ENCODE measurements at places on chromosomes 1 and 21. TPM values are rescaled to one million over a fixed set of nuclear protein-coding genes. Genes with fewer than 3 reads are reported as not detected.
A peak's percentile ranks its signal among the peaks of the same experiment; 100 is the strongest.

GRCh38 chr21:28624626-28625025, 368.1 kb downstream of the LTN1 start:
- DNase-seq, result no peak

DNA sequence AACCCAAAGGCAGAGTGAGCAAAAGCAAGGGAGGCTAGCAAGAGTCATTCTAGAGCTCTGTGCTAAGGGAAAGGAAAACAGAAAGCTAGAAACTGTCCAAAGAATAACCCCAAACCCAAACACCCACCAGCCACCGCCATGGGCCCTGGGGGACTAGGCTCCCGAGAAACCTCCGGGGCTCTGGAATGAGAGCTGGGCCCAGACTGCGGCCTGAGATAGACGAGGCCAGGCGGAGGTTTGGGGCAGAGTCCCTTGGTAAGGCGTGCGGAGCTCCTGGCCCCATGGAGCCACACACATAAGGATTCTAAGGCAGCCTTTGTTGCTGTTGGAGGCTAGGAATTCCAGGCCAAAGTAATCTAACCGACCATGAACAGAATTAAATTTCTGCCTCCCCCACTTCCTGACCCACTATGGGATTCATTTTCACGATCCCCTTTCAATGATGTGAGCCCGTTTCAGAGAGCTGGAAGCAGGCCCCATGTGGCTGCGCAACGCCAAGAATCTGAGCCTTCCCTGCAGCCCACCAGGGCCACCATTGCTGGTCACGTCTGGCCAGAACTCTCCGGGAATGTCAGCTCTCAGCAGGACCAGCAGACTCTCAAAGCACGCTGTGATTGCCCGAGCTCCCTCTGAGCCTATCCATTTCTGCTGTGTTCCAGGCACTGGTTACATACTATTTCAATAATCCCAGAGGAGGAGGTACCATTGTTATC, 145.0 kb downstream of the TRABD2B start:
- DNase-seq, result no peak

- DNase-seq, result no peak
These were observed 54.0 kb downstream of the CLIC6 start for GRCh38 chr21:34722684-34723300.

DNA sequence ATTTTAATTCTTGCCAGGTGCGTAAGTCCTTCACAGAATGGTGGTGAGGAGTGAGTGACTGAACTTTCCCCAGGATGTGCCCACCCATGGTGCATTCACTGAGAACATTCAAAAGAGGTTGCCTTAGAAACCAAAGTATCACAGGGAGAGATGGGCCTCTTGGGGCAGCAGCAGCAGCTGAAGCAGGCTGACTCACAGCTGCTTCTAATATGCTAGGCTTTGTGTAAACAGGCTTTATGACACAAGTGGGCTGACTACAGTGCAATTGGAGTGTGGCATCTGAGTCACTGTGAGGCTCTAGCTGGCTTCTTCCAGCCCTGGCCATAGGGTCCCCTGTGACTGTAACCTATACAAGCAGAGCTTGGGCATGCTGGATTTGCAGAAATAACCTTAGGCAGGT, 12.6 kb downstream of the PIGP start:
- DNase-seq, result peak; percentile 80

DNA sequence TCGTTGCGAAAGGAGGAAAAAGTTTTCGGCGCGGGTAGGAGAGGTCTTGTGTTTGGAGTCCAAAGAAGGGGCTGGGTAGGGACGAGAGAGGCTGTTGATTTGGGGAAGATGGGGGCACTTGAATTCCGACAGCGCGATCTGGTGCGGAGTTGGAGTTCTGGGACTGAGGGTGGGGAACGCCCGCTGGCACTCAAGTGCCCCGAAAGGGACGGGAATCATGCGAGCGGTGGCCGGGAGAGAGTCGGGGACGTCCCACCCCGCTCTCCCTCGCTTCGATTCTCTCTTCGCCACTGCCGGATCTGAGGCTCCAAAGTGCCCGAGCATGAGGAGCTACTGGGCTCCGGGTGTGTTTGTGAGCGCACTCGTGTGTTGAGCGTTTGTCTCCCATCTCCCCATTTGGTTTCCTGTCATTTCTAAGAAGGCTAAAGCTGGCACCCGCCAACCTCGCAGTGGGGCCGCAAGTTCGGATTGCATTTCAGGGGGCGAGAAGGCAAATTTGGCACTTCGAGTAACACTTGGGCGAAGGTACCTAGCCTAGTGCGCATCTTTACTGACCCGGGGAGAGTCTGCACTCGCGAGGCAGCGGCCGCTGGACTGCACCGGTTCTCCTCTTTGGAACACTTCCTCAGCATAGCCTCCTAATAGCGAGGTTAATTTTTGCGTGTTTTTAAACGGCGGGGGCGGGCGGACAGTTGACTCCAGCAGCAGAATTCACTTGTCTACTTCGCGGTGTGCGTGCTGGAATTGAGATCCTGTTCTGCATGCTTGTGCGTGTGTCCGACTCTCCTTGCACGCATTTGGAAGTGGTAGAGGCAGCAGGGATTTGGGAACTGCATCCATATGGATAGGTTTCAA, 1.2 kb downstream of the CHRM3 start:
- DNase-seq, result peak; percentile 12

DNA sequence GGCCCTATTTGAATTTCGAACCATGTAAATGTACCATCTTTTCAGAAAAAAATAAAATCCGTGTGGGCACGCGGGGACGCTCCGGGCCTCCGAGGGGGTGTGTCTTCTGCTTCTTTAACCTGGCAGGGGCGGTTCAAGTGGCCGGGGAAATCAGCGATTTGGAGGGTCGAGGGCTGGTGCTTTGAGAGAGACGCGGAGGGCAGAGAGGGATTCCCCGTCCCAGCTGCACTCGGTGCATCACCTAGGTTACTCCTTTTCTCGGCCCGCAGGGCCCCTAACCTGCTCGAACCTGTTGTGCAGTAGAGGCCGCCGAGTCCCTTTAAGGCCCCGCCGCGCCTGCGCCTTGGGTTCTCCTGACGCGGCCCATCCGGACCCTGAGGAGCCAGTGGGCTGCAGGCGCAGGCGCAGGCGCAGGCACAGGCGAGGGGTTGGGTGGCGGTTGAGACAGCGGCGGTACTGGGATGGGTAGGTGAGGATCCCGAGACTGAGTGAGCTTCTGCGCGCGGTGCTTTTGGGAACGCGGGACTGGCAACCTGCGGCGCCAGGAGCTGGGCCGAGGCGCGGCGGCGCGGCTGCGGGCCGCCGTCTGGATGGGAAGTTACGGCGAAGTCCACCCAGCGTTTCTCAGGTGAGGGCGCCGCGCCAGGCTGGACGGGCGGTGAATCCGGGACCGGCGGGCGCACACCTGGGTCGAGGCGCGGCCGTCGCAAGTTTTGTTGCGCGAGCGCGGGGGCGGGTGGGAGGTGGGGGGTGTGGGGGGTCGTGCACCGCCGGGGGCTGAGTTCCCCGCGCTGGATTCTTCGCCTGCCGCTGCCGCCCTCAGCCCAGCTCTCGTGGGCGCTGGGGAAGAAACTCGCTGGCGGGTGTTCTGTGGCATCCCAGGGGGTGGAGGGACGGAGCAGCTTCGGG, at the start of gene NBPF3:
Gene NBPF3, plus strand, starts transcription at position 417 of the 909 bp plus-strand sequence. CDS start 4,950 bp downstream, outside the sequence.
- DNase-seq, result peak; percentile 94

DNA sequence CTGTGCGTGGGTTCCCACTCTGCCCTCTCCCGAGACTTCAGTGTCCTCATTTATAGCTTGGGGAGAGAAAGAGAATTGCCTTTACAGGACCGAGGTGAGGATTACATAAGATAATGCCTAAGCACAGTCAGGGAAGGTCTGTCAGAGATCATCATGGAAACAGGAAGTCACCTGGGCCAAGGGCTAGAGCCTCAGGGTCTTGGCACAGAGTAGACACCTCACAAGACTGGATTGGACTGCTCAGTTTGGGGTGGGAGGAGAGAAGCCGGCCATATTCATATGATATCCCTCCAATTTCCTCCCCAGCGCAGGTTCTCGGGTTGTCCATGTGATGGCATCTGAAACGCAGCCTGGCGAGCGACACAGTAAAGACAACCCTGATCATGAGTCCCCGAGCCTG, 3.8 kb downstream of the CNR2 start:
- no peak for DNase-seq

DNA sequence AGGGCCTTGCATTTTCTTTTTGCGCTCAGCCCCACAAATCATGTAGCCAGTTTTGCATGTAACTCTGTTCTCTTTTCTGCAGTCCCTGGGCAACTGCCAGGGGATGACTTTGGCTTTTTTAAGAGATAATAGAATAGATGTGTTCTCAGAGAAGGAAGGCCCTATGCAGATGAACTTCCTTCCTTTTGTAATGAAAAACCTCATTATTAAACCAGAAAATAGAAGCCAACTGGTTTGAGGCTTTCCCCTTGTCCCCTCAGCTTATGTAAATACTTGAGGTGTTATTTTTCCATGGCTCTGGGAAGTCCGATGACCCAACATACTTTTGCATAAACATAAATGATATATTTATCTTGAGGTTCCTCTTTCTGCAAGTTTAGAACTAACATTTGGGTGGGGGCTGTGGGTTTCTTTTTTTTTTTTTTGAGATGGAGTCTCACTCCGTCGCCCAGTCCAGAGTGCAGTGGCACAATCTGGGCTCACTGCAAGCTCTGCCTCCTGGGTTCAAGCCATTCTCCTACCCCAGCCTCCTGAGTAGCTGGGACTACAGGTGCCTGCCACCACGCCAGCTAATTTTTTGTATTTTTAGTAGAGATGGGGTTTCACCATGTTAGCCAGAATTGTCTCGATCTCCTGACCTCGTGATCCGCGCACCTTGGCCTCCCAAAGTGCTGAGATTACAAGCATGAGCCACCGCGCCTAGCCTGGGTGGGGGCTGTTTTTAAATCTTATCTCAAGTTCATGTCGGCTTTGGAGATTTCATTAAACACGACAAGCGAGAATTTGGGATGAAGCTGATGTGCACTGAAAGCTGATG, 14.4 kb upstream of the FCRL5 start:
- no peak for DNase-seq

Gene PYHIN1
- not detected for total RNA-seq

Gene LIX1L
- 38.9 TPM for total RNA-seq

Gene GUK1
- total RNA-seq, result 425 TPM

Gene GJC2
- total RNA-seq, result 0.20 TPM

Gene CCDC190
- total RNA-seq, result not detected

Gene HPCA
- not detected for total RNA-seq

Gene HMGCL
- total RNA-seq, result 41.0 TPM

Gene LRRN2
- total RNA-seq, result 3.4 TPM

Gene NMNAT2
- total RNA-seq, result 0.07 TPM

Data from MG63 (cell line).